ENCODE measurements at places on chromosomes 2 and 18. TPM values are rescaled to one million over a fixed set of nuclear protein-coding genes. Genes with fewer than 3 reads are reported as not detected.

LRRTM1 gene
- total RNA-seq: not detected

DNA sequence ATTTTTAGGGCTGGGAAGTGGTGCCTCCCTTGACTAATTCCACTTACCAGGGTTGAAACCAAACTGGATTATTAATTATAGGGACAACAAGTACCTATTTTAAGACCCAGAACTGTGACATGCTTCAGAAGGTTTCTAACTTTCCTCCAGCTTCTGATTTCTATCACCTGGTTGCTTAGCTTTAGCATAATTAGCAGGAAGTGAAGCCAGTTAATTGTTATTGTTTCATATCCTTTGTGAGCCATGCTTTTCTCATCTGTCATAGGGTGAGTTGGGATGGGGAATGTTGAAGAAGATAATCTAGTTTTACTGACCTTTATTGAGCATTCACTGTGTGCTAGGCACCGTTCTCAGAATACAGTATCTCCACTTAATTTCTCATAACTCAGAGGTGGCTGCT is 3.2 kb downstream of the YPEL5 start:
- DNase-seq: peak; percentile 42

- DNase-seq: no peak
Measured at GRCh38 chr2:1627628-1628381, 116.5 kb downstream of the PXDN start.

DNA sequence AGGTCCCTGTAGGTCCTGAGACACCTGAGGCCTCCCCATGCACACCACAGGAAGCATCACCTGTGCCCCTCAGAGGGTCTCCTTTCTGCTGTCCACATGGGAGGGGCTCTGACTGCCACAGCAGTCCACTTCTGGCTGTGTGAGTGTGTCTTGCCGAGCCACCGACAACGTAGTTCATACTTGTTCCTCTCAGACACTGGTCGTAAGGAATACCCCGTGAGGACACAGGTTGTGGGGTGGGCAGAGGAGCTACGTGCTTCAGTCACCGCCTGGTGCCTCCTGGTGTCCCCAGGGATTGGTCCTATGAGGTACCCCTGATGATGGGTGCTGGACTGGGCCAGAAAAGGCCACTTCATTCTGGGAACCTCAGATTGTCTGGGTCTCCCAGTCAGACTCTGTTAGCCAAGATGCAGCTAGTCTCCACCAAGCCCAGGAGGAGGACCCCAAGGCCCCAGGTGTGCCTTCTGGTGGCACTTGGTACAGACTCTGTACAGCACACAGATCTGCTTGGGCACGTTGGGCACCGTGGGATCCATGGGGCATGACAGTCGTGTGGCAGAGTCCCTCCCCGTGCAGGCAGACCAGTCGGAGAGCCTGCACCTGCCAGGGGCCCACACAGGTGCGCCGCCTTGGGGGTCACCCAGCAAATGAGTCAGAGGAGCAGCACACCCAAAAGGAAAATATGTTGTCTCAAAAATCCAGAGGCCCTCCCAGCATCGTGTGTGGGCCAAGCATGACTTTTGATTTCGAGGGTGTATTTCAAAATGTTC is 2.5 kb downstream of the ARHGEF4 start:
- DNase-seq: no peak

DNA sequence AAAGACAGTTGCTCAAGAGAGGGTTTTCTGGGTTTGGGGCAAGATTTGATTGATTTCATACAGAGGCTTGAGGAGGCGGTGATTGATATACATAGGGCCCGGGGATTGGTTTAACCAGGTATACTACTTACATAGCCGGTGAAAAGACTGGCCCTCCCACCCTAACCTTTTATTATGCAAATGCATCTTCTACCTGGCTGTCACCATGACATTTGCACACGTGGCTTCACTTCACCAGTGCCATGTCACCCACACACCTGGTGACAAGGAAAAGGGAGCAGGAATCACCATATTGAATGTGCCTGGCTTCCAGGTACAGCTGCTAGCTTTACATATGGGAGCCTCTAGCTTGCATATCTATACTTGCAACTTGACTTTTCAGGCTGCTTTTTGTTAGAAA is 9.7 kb downstream of the ERMN start:
- DNase-seq: no peak

Measured in dermis blood vessel endothelial cell (primary cell).